8988T (cell line): ENCODE measurements at places on chromosomes 6 and 20.

GRCh38 chr6:30570740-30571074, 535 bp upstream of the ABCF1 start:
- DNase-seq: no peak

- DNase-seq: no peak
Measured at GRCh38 chr6:18405477-18406293, 18.5 kb downstream of the RNF144B start.

- DNase-seq: no peak
Measured at GRCh38 chr6:33171016-33171879, 21.0 kb downstream of the COL11A2 start.

DNA sequence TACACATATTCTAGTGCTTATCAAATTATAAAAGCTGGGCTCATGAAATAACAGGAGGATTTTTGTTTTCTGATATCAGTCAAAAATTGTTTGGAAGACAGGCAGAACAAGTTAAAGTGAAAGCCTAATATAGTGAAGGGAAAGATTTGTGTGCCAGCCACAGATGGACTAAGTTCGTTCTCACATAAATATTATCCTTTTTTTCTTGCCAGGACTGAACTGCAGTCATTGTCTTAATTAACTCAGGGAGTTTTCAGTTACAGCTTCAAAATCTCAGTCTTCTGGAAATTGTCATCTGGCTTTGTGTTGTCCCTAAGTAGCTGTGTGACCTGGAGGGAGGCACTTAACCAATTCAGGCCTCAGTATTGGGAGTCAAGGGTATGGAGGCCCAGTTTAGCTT, 40.7 kb downstream of the PLCB4 start:
- DNase-seq: no peak

DNA sequence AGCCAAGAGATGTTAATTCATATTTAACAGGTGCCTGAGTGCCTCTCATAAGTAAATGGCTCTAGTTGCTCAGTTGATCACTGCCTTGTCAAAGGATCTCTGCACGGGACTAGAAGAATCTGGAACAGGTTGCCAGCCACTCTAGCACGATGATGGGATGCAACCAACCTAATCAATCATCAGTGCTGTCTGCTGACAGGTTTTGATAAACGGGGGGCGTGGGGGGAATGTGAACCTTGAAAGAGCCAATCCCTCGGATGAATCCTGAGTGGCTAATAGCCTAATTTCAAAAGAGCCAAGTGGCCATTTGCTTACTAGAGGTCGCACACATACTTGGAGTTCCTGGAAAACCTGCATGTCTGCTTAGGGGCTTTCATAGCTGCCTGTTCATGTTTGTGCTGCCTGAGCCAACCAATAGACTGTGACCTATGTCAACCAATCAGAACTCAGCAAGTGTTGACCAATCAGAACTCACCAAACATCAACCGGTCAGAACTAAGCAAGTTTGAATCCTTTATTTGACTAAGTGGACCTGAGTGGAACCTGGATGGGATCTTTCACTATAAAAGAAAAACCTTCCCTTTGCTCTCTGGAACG, 43.5 kb upstream of the ECI2 start:
- DNase-seq: no peak

GRCh38 chr20:12531626-12532025, 477.1 kb upstream of the SPTLC3 start:
- no peak for DNase-seq

GRCh38 chr6:41258196-41258493, 28.3 kb downstream of the TREM1 start:
- no peak for DNase-seq
